ENCODE measurements at places on chromosomes 7 and 10.

DNA sequence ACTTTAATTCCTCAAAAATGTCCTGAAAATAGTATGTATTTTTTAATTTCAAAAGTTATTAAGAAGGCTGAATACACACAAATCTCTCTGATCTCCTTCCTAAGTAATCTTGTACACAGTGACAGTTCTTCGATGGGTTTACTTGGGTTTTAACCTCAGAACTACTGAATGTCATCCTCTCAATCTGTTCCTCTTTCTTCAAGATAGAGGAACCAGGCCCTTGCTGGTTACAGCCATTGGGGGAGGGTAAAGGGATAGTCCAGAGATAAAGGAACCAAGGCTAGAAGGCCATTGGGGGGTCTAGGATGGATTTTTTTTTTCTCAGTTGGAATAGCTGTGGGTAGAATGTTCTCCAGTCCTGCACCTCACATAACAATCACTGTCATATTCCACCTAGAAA, 224.9 kb downstream of the SKIDA1 start:
- no peak for DNase-seq

DNA sequence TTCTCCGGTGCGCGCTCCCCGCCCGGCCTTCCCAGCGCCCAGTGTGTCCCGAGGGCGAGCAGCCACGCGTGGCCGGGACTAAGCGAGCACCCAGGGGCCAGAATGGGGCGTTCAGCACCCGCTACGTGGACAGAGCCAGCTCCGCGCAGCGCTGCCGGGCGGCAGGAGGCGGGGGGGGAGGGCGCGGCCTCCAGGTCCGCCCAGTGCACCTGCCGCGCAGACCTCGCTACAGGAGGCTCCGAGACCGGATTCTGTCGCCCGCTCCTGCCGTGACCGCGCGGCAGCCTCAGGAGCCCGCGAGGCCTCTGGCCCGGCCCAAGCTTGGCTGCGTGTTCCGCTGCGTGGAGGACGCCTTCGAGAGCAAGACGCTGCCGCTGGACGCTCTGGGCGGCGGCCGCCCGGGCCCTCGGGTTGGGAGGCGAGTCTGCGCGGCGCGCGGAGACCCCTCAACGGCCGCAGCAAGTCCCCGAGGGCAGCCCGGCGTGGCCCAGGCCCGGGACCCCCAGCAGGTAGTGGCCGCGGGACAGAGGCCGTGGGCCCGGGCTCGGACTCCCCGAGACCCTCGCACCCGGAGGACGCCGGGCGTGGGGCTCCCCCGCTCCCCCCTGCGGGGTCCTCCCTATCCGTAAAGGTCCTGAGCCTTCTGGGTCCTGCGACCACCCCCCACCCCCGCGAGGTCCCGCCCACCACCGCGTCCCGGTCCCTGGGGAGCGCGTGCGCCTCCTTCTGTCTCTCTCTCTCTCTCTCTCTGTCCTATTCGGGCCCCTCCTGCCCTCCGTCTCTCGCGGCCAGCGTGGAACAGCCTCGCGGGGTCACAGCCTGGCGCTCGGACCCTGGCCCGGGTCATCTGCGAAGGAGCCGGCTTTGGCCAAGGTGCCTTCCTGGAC, 904 bp upstream of the DPYSL4 start:
- DNase-seq, result no peak

GRCh38 chr10:127873901-127874470, 18.8 kb downstream of the CLRN3 start:
- DNase-seq, result no peak

- DNase-seq, result no peak
Measured at GRCh38 chr10:114548662-114549061, 109.4 kb downstream of the ABLIM1 start.

DNA sequence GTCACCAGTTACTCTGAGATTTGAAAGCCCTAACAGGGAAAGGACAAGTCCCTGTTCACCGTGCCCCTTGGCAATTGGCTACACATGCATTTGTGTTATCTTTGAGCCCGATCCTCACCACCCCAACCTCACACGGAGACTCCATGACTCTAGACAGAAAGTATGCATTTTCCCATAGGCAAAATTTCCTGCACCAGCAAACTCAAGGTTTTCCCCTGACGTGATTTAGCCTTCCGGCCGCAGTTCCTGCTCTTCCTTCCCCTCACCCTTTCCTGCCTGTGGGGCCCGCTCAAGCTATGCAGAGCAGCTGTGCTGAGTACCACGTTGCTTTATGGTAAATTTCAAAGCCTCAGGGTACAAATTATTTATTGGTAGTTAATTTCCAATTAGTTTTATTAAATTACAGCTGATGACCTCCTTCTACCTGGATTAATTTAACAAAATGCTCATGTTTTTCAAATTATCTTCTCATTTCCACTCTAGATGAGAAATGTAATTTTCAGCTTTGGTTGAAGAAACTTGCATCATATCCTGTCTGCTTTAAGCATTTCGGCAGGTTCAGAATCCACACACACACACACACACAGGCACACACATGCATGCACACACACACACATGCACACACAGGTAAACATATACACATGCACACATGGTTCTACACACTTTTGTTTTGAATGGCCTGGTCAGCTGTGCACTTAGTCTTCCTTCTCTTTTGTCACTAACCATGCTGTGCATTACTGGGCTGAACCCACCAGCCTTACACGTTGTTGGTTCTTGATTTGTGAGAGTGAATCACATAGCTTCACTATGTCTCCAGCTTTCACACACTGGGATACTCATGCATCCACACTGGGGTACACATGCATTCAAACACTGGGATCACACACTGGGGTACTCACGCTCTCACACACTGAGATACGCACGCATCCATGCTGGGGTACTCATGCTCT, 283.1 kb upstream of the PITRM1 start:
- no peak for DNase-seq

- no peak for DNase-seq
Measured at GRCh38 chr7:134197345-134197744, 70.2 kb downstream of the LRGUK start.

- DNase-seq, result no peak
Measured at GRCh38 chr7:86963599-86964230, 95.7 kb downstream of the ELAPOR2 start.

DNA sequence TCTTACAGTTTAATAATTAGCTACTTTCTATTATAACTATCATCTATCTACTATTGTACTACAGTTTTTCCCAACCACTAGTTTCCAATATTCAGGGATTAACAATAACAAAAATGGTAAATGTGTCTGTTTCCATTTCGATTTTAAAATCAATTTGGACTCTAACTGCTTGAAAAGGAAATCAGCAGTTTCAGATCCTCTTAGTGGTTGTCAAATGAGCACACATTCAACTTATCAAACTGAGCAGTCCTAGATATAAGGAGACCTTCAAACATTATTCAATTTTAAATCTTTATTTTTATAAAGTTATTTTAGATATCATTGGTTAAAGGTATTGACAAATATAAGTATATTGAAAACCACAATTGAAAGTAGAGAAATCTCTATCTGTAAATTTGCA, 46.8 kb upstream of the CD36 start:
- DNase-seq, result peak; percentile 15

GRCh38 chr10:3372281-3372680, 199.7 kb upstream of the PITRM1 start:
- no peak for DNase-seq

DNA sequence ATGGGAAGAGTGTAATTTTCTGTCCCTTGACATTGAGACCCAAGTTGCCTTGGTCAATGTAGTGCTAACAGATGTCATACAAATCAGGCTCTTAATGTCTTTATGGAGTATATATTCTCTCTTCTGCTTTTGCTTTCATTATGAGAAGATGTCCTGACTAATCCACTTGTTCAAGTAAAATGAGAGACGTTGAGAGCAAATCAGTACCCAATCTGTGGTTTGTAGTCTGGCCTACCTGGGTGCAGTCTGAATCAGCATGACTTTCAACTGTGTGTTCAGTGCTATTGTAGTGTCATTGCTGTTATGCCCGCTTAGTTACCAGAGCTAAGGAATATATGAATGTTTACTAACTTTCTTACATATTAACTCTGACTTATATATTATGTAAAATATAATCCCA, 612.4 kb downstream of the ANKRD7 start:
- peak; percentile 9 for DNase-seq

DNA sequence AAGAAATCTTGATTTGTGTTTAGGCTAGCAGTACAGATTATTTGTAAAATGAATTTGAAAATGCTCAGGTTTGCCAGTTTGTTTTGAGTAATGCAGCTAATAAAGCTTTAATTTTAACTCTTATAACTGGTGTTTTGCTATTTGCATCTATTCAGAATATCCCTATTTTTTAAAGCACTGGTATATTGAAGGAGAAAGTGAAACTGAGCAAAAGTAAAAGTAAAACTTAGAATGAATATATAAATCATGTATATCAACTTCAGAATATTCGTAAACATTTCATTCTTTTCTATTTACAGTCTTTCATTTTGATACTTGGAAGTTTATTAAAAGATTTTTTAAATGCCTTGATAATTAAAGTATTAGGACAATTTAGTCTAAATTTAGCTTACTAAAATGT, 26.2 kb downstream of the TASOR2 start:
- no peak for DNase-seq

- DNase-seq, result no peak
Measured at GRCh38 chr10:77236700-77237099, 400.9 kb downstream of the KCNMA1 start.

- DNase-seq, result no peak
Measured at GRCh38 chr10:92544296-92544695, 29.6 kb downstream of the IDE start.

DNA sequence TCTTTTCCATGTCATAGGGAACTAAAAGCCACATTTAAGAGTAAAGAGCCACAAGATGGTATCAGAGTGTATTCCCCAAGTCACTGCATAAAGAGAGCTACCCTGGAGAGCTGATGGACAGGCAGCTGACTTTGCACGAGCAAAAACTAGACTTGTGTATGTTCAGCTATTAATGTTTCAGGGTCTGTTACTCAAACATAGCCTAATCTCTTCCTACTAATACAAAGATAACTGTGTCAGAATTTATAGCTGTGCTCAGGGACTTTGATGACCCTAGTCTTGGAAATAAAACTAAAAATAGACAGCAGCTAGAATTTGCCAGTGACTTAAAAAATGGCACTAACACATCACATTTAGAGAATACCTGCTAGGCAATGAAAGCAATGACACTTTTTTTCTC, 45.5 kb upstream of the LRRTM3 start:
- DNase-seq, result no peak

- DNase-seq, result no peak
Measured at GRCh38 chr7:133976140-133976539, 151.0 kb upstream of the LRGUK start.

DNA sequence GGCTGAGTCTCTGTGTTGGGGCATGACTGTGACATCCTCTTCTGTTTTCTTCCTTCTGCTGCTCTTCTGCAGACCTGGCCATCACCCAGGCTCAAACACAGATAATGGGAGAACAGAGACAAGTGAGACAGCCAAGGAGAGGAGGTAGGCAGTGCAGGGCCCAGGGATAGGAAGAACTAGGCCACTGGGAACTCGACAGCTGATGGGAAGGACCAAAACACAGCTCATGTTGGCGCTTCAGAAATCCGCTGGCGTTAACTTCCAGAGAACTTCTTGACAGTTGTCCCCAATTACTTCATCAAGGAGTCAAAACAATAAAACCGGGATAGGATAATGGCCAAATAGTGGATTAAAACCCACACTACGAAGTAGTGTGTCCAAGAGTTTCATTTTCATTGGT, 97.0 kb upstream of the PALS2 start:
- no peak for DNase-seq

GRCh38 chr7:108503112-108504026, 22.6 kb downstream of the PNPLA8 start:
- peak; percentile 31 for DNase-seq

GRCh38 chr10:7007600-7008190, 403.1 kb downstream of the SFMBT2 start:
- no peak for DNase-seq

GRCh38 chr10:19749185-19749729, 67.0 kb upstream of the PLXDC2 start:
- DNase-seq, result no peak

DNA sequence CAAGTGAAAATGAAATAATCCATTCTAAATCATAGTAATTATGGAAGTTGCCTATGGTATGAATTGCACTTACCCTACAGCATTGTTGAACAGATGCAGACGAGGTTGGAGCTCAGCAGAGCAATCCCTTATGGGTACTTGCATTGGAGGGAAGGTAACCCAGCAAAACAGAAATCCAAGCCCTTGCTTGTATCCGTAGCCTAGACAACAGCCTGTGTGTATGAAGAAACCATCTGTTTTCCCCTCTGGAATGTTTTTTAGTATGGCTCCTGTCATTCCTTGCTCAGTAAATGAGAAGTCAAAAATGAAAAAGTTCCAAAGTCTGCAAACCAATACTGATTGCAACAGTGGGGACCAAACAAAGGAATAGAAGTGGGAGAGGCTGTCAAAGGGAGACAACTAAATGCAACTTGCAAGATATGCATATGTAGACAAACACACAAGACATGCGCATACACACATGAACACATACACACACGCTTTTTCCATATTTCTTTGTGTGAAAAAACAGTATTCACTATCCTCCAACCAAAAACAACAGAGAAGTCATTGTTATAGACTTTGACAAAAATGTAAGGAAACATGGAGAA, 260.8 kb downstream of the DYNC1I1 start:
- DNase-seq, result no peak

DNA sequence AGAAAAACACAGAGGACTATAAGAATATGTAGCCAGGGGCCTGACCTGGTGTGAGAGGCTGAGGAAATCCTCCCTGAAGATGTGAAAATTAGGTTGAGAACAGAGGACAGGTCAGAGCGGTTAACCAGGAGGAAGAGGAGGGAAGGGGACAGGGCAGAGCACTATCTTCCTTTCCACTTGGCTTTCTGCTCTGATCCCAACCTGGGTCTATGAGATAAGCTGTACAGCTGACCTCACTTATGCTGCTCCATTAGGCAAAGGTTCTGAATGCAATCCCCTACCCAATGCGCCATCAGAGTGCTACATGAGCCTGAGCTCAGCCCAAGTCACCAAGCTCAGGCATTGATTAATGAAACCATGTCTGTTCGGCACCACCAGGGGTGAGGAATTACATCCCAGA, 10.5 kb downstream of the LIPA start:
- DNase-seq, result no peak

GRCh38 chr7:150948791-150949251, 29.3 kb downstream of the KCNH2 start:
- DNase-seq, result no peak

- DNase-seq, result no peak
Measured at GRCh38 chr10:102801496-102801895, 35.7 kb downstream of the CYP17A1 start.

DNA sequence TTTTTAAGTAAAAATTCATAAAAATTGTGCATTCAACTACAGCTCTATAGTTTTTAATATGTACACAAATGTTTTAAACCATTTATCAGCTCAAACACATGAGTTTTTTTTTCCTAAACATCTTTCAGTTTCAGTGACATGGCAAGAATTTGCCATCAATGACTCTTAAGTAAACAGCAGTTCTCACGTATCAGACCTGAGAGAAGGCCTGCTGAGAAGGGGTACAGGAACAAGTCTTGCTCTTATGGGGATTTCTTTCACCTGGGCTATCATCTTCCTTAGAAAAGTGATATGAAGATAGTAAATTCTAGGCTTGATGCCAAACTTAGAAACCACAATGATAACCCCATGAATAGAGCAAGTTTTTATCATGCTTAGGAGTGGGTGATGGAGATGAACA, 467.8 kb downstream of the ARL4A start:
- DNase-seq, result no peak
